Aorta (tissue), 5 donors: ENCODE measurements at places on chromosomes 6 and 20. TPM values are rescaled to one million over a fixed set of nuclear protein-coding genes. Genes with fewer than 3 reads are reported as not detected.

GPR6 gene
- not detected for polyA plus RNA-seq

KCNQ5 gene
- polyA plus RNA-seq = 0.38 TPM

PACSIN1 gene
- 0.10 TPM for polyA plus RNA-seq

BNIP5 gene
- polyA plus RNA-seq = not detected

VIP gene
- polyA plus RNA-seq = not detected

DLK2 gene
- polyA plus RNA-seq = not detected

USP49 gene
- 1.3 TPM for polyA plus RNA-seq

CDS2 gene
- polyA plus RNA-seq = 21.3 TPM

ULBP1 gene
- not detected for polyA plus RNA-seq

DNA sequence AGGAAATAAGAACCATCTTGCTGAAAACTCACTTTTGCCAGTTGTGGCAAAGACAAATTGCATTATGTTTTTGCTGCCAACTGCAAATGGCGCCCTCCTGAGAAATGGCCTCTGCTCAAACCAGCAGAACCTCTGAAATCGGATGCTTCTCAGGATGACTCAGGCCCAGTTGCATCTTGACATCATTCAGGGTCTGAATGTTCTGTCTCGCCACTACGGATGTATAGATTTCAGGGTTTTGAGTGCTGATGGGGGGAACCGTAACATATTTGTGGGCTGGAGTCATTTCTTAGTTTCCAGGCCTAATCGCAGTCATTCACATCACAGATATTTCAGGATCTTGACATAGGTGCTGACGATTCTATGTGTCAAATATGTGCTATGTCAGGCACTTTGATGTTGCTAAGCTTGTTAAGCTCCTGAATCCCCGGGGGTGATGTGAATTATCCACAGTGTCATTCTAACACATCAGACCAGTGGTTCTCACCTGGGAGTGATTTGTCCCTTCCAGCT is 207.1 kb downstream of the NFATC2 start:
- H3K27ac ChIP-seq = no peak overlapping the region
- no peaks in the 10 kb centered on the region for H3K36me3 ChIP-seq
- H3K4me1 ChIP-seq = no peaks in the 10 kb centered on the region
- DNase-seq = no peak
- H3K4me3 ChIP-seq = no peak overlapping the region
- H3K27me3 ChIP-seq = no peaks in the 10 kb centered on the region

DNA sequence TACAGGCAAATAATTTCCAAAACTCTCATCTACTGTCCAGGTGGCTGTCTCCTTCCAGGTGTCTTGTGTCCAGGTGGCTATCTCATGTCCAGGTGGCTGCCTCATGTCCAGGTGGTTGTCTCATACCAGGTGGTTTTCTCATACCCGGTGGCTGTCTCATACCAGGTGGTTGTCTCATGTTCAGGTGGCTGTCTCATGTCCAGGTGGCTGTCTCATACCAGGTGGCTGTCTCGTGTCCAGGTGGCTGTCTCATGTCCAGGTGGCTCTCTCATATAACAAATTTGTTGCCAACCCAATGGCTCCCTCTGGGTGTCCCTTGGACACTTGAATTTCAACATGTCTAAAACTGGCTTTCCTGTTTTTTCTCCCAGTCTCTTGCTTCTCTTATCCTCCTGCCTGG is 14.3 kb upstream of the SLC22A3 start:
- no peaks in the 10 kb centered on the region for H3K27me3 ChIP-seq
- no peaks in the 10 kb centered on the region for H3K4me1 ChIP-seq
- H3K36me3 ChIP-seq = no peaks in the 10 kb centered on the region
- DNase-seq = no peak
- H3K4me3 ChIP-seq = no peak overlapping the region

- H3K4me1 ChIP-seq = no peaks in the 10 kb centered on the region
- H3K27me3 ChIP-seq = no peaks in the 10 kb centered on the region
- no peak overlapping the region for H3K27ac ChIP-seq
- DNase-seq = no peak
- H3K36me3 ChIP-seq = no peaks in the 10 kb centered on the region
- no peak overlapping the region for H3K4me3 ChIP-seq
Observed at GRCh38 chr6:1890071-1890470, 280.4 kb downstream of the FOXC1 start.

GRCh38 chr6:113461153-113461932 is 395.8 kb upstream of the MARCKS start:
- no peaks in the 10 kb centered on the region for H3K36me3 ChIP-seq
- DNase-seq = no peak
- no peak overlapping the region for H3K4me3 ChIP-seq
- no peaks in the 10 kb centered on the region for H3K4me1 ChIP-seq
- H3K27me3 ChIP-seq = no peaks in the 10 kb centered on the region

DNA sequence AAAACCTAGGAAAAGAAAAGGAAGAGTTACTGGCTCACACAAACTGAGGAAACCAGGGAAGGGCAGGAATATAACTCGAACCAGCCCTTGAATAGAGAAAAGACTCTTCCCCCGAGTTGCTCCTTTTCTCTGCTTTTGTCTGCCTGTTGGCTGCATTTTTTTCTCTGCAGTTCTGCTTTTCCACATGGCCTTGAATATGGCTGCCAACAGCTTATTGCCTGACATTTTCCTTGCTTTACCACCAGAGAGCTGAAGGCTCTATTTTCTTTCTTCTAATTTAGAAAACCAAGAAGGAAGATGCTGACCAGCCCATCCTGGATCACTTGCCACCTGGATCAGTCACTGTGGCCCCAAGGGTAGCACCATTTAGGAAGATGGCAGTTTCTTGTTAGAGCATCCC is 164.8 kb upstream of the MAN1A1 start:
- H3K4me3 ChIP-seq = no peak overlapping the region
- no peaks in the 10 kb centered on the region for H3K4me1 ChIP-seq
- H3K27ac ChIP-seq = no peak overlapping the region
- no peaks in the 10 kb centered on the region for H3K36me3 ChIP-seq
- DNase-seq = no peak
- no peaks in the 10 kb centered on the region for H3K27me3 ChIP-seq

DNA sequence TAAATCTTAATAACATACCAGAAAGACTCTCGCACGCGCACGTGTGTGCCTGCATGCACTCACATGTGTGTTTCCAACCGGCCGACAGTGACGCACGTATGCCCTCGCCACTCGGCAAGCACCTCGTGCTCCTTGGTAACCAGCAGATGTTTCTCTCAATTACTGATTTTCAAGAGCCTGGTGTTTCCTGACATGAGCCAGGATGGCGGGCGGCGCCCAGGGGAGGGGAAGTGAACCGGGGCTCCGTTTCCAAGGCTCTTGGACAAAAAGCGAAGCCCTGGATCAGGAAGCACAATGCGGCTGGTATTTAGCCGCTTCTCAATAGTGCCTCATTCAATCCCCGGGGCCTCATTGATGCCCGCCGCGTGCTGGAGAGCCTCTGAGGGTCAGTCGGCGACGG is 37.7 kb downstream of the PMEPA1 start:
- H3K4me1 ChIP-seq = no peaks in the 10 kb centered on the region
- H3K27ac ChIP-seq = no peak overlapping the region
- H3K36me3 ChIP-seq = no peaks in the 10 kb centered on the region
- H3K27me3 ChIP-seq = no peaks in the 10 kb centered on the region
- no peak overlapping the region for H3K4me3 ChIP-seq
- DNase-seq = peak; percentile 85

- DNase-seq = no peak
- H3K27me3 ChIP-seq = no peaks in the 10 kb centered on the region
- no peaks in the 10 kb centered on the region for H3K4me1 ChIP-seq
- no peak overlapping the region for H3K4me3 ChIP-seq
Observed at GRCh38 chr6:13559251-13559650, 15.2 kb upstream of the SIRT5 start.

GRCh38 chr6:129015721-129016120 is 132.8 kb downstream of the LAMA2 start:
- no peaks in the 10 kb centered on the region for H3K27me3 ChIP-seq
- H3K27ac ChIP-seq = no peak overlapping the region
- no peak for DNase-seq

GRCh38 chr6:150891888-150892485 is 26.5 kb downstream of the MTHFD1L start:
- peaks cover 3% of the 10 kb centered on the region for H3K36me3 ChIP-seq
- no peak overlapping the region for H3K4me3 ChIP-seq

DNA sequence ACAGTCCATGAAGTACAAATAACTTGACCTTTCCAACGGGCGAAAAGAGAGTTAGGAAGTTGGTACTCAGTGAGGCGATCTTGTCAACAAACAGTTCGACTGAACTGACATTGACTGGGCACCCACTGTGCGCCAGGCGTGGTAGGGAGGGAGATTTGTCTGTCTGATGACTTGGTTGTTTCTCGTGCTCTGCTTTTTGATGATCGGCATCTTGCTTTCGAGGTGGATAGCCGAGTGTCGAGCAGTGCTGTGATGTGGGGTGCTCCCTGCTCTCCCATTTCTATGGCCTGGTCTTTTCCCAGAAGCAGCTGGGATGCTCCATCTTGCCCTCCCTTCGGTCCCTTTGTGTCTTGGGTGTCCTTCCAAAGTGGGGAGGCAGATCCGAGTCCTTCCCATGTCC is 30.4 kb downstream of the RPP40 start:
- DNase-seq = no peak
- no peak overlapping the region for H3K4me3 ChIP-seq
- no peak overlapping the region for H3K27ac ChIP-seq
- H3K36me3 ChIP-seq = no peaks in the 10 kb centered on the region
- no peaks in the 10 kb centered on the region for H3K4me1 ChIP-seq

DNA sequence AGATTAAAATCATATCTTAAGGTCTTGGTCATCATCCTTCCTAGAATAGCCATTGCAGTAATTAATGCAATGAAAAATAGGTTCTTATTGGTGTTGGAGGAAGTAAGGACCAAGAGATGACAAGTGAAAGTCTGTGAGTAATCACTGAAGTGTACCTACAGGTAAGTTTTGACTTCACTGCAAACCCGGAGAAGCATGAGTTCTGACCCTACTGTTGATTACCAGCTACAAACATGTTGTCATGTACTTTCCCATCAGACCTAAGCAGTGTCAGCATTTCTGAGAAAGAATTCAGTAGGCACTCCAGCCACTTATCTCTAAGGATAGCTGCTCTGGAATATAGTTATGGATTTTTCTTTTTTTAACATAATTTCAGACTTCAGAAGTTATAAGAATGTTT is 280.9 kb downstream of the ZFAND3 start:
- no peak for DNase-seq
- H3K27me3 ChIP-seq = no peaks in the 10 kb centered on the region
- no peaks in the 10 kb centered on the region for H3K36me3 ChIP-seq

DNA sequence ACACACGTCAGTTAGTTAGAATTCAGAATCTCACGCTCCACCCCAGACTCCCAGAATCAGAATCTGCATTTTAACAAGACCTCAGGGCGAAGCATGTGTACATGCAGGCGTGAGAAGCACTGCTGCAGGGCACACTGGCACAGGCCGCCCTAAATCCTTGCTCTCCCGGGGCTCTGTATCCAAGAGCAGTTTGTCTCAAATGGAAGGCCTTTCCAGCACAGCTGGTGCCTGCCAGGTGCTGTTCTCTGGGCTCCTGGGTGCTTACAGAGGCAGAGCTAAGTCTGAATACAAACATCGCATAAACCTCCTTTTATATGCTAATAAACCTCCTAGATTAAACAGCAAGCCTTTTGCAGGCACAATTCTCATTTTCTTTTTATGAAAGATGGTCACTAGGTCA is 119.1 kb upstream of the CD93 start:
- peaks cover 3% of the 10 kb centered on the region for H3K4me1 ChIP-seq
- DNase-seq = no peak
- no peaks in the 10 kb centered on the region for H3K27me3 ChIP-seq
- no peaks in the 10 kb centered on the region for H3K36me3 ChIP-seq
- peak overlapping the region; percentile 30 for H3K27ac ChIP-seq

GRCh38 chr20:11912659-11913415 is 4.9 kb upstream of the BTBD3 start:
- H3K27me3 ChIP-seq = no peaks in the 10 kb centered on the region
- H3K4me1 ChIP-seq = peaks cover 1% of the 10 kb centered on the region
- no peak overlapping the region for H3K4me3 ChIP-seq
- H3K36me3 ChIP-seq = no peaks in the 10 kb centered on the region
- no peak overlapping the region for H3K27ac ChIP-seq
- no peak for DNase-seq

- H3K4me3 ChIP-seq = no peak overlapping the region
- H3K4me1 ChIP-seq = no peaks in the 10 kb centered on the region
- no peaks in the 10 kb centered on the region for H3K36me3 ChIP-seq
- H3K27me3 ChIP-seq = no peaks in the 10 kb centered on the region
- DNase-seq = no peak
Observed at GRCh38 chr6:38935051-38935450, 113.5 kb upstream of the GLP1R start.

DNA sequence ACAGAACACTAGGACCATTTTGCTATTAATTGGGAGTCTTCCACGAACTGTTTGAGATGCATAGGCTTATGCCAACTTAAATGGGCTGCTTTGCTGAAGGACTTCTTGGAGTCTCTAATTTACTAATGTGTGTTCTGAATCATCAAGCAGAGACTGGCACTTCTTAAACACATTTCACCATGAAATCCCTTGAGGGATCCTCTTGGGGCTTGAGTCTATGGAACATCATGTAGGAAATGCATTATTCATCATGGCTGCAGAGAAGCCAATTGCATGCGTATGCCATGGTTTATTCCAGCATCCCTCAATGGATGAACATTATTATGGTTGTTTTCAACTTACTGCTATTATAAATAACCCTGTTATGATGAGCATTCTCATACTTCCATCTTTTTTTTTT is 73.4 kb downstream of the FGD2 start:
- H3K27me3 ChIP-seq = no peaks in the 10 kb centered on the region
- no peaks in the 10 kb centered on the region for H3K4me1 ChIP-seq
- H3K27ac ChIP-seq = no peak overlapping the region
- H3K36me3 ChIP-seq = no peaks in the 10 kb centered on the region
- DNase-seq = no peak

DNA sequence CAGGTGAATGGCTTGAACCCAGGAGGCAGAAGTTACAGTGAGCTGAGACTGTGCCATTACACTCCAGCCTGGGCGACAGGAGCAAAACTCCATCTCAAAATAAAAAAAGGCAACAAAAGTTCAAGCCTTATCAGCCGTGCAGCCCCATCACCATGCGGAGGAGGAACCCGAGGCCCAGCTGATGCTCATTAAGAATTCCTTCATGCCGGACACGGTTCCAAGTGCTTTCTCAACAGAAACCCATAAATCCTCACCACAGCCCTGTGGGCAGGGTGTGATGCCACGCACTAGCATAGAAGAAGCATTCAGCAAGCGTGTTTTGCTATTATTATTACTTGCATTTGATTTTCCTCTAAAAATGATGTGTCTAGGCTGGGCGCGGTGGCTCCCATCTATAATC is 56.3 kb downstream of the PREX1 start:
- no peaks in the 10 kb centered on the region for H3K4me1 ChIP-seq
- no peak for DNase-seq
- H3K36me3 ChIP-seq = no peaks in the 10 kb centered on the region
- H3K27me3 ChIP-seq = no peaks in the 10 kb centered on the region
- H3K27ac ChIP-seq = no peak overlapping the region

DNA sequence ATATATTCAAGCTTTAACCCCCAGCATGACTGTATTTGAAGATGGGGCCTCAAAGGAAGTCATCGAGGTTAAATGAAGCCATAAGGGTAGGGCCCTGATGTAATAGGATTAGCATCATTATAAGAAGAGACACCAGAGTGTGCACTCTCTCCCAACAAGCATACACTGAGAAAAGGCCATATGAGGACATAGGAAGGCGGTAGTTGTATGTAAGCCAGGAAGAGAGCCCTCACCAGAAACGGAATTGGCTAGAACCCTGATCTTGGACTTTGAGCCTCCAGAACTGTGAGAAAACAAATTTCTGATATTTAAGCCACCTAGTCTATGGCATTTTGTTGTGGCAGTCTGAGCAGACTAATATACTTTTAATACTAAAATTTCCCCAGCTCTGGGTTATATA is 150.1 kb upstream of the STXBP5 start:
- no peaks in the 10 kb centered on the region for H3K36me3 ChIP-seq
- H3K27me3 ChIP-seq = no peaks in the 10 kb centered on the region
- no peak overlapping the region for H3K27ac ChIP-seq
- no peak for DNase-seq
- H3K4me1 ChIP-seq = no peaks in the 10 kb centered on the region
